ENCODE measurements at places on chromosomes 7 and 10.

DNA sequence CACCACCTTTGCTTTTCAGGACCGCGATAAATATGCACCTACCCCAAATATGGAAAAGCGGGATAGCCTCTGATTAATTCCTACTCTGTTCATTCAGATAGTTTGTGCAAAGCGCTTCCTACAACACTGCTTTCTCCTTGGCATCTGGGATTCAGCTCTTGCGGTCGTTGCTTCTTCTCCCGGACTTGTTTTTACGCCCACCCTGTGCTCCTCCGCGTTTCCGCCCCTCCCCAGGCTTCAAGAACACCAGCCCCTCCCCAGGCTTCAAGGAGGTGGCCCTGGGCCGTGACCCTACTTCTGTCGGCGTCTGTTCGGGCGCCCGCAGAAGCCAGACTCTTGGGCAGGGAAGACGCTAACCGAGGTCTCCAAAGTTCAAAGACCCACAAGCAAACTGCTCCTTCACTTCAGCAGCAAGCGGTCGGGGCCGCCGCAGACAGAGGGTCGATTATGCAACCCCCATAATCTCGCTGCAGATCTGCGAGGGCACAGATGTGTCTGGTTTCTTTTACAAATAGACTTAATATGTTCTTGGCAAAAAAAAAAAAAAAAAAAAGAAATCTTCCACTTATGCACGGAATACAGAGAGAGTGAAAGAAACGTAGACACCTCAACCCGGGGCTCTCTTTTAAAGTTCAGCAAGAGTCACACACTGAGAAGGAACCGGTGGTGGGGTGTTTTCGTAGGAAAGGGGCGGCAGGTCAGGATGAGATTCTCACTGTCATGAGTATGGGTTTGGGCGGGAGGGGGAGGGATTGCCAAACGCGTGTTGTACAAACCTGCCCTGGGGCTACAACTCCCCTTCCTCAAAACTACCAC lies 1.9 kb downstream of the DLX5 start:
- no peak for DNase-seq

- DNase-seq: no peak
Observed at GRCh38 chr10:71493741-71494140, 97.0 kb downstream of the CDH23 start.

GRCh38 chr10:105585171-105585570 lies 944.1 kb downstream of the SORCS3 start:
- DNase-seq: no peak

- no peak for DNase-seq
Observed at GRCh38 chr7:111091593-111092358, 849 bp downstream of the LRRN3 start.

DNA sequence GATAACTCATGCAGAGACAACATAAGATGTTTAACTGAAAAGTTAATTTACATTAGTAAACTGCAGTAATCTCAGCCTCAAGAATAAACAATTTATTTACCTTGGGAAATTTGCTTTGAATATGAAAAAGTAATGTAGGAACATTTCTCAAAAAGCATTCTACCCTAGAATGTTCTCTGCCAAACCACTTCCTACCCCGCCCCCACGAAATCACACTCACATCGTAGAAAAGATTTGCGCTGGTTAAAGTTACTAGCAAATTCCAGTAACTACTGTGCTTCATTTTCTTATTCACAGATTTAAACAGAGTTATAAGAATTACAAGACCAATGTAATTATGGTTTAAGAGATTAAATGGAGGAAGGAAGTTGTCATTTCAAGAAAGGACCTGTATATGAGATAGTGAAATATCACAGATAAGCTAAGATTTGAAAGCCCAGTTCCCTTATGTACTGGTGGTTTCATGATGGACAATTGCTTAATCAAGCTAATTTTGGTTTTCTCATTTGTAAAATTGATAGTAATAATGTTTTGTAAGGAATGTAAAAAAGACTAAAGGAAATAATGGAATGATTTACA lies 175.4 kb downstream of the GNAI1 start:
- DNase-seq: no peak

DNA sequence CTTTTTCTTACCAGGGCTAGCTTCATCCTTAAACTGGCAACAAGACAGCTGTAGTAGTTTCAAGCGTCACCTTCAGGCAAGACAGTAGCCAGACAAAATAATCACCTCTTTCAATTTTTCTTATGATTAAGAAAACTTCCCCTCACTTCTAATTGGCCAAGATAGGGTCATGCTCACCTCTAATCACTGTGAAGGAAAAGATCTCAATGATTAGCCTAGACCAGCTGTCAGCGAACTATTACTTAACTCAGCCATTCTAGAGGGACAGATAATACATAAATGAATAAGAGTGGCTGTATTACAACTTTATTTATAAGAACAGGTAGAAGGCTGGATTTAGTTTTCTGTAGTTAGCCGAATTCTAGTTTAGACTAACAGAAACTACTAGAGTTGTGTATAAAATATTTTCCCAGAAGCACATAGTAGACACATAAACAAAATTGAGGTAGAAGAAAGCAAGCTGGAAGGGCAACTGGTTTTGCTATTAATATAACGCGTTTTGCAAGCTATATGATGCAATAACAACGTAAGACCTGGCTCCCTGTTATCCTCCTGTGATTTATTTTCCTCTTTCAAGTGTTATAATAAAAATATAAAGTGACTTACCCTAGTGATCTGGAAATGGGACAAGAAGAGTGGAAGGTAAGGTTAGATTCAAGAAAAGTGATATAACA lies 64.3 kb downstream of the ELAPOR2 start:
- no peak for DNase-seq

- DNase-seq: no peak
Observed at GRCh38 chr10:8262317-8262716, 207.8 kb downstream of the GATA3 start.

DNA sequence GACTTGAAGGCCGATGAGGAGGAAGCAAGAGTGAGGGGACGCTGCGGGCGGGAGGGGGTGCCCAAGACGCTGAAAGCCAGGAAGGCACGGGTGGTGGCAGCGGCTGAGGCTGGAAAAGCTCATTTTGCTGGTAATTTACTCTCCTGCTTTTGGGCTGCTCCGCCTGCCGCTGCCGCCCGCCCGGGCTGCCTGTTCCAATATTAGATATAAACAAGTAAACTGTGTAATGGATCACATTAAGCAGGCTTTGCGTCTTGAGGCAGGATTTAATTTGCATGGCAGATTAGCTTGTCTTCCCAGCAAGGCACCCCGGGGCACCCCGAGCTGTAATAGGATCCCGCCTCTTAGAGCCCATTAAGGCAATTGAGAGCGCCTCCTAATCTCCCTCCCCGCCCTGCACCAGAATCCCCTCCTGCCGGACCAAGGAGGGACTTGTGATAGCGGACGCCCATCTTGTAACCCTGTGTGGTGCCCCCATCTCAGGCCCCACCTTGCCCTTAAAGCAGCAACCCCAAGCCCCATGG lies 46.1 kb upstream of the SLF2 start:
- DNase-seq: no peak

Data from activated CD8-positive, alpha-beta memory T cell treated with anti-CD3 and anti-CD28 coated beads, Interleukin-2, amount 50 U/mL, for 48 hours (primary cell).